D721Med (cell line): ENCODE measurements at places on chromosomes 13 and 19.

DNA sequence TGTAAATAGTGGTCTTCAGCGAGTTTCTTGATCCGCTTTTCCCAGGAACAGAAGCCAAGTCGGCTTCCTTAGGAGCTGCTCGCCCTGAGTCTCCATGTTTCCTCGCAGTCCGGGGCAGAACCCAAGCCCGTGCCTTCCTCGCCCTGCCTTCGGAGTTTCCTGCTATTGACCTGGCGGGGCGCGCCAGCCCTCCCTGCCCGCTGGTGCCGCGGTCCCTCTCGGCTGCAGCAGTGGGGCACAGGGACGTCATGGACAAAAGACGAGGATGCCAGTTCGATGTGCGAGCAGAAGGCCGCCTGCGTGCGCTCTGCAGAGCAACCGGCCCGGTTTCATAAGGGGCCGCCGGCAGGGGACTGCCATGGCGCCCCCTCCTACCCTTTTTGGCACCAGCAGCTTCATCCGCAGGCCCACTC, 156.6 kb downstream of the TM9SF2 start:
- no peak for DNase-seq

DNA sequence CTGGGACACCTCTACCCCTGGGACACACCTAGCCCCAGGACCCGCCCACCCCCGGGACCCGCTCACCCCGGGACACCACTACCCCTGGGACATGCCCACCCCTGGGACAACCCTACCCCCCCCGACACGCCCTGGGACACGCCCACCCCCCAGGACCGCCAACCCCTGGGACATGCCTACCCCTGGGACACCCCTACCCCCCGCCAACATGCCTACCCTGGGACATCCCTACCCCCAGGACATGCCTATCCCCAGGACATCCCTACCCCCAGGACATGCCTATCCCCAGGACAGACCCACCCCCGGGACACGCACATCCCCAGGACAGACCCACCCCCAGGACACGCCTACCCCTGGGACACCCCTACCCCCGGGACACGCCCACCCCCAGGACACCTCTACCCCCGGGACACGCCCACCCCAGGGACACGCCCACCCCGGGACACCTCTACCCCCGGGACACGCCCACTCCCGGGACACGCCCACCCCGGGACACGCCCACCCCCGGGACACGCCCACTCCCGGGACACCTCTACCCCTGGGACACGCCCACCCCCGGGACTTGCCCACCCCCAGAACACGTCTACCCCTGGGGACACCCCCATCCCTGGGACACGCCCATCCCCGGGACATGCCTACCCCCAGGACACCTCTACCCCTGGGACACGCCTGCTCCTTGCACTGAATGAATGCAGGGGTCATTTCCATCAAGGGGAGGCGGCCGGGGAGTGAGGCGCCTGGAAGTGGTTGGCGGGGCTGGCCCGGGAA, 32.3 kb downstream of the ADPRHL1 start:
- DNase-seq, result no peak

GRCh38 chr13:104976986-104977385, 1558.5 kb downstream of the EFNB2 start:
- no peak for DNase-seq

GRCh38 chr13:63625869-63626268, 2210.2 kb upstream of the PCDH20 start:
- no peak for DNase-seq

DNA sequence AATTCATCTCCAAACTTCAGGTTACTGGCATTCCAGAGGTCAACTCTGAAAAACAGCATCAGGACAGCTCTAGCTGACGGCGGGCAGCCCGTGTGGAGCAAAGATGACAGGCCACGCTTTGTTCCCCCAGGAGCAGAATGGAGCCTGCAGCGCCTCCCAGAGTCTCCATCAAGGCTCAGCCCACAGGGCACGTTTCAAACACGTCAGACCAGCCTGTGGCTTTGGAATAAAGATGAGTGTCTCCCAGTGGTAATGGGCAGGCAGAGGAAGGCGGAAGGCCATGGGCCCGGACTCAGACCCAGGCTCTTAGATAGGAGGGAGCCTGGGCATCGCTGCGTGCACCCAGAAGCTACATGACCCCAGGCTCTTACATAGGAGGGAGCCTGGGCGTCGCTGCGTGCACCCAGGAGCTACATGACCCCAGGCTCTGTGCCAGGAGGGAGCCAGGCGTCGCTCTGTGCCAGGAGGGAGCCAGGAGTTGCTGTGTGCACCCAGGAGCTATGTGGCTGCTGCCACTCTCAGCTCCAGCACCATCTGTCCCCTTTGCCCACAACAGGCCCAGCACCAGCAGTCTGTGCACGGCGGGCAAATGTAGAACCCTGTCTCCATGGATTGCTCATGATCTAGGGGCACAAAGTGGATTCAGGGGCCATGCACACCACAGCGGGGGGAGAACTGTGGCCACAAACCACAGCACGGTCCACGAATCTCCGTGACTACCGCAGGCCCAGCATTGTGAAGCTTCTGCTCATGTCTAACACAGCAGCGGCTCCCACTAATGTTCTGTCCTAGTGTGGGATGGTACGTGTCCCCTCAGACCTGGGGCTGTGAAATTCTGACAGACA, 47.8 kb upstream of the C13orf46 start:
- DNase-seq, result no peak

GRCh38 chr19:18220632-18221275, 5.5 kb downstream of the PDE4C start:
- DNase-seq, result no peak

GRCh38 chr13:57734306-57734705, 102.8 kb downstream of the PCDH17 start:
- no peak for DNase-seq

DNA sequence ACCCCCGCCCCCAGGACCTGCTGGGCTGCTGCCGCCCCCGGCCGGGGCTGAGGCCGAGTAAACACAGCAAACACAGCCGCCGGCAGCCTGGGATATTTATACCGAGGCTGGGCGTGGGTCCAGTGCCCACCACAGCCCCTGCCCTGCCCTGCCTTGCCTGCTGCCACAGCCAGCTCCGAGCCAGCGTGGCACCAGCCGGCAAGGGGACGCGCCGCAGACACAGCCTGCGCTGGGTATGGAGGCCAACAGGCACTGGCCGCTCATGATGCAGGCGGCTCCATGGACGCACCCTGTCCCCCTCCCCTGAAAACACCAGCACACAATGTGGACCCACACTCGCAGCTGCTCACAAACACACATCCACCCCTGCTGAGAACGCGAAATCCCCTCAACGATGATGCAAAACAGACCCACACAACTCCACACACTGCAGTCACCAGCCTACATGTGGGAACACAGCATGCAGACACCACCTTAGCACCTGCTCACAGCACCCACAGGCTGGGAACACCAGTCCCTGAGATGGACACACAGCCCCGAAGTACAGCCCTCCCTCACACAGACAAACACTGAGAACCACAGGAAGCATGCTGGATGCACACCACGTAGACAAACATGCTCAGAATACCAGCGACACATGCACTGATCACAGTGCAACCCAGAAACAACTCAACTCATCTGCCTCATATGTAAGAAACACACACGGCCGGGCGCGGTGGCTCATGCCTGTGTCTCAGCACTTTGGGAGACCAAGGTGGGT, 16.2 kb downstream of the CCDC97 start:
- no peak for DNase-seq

DNA sequence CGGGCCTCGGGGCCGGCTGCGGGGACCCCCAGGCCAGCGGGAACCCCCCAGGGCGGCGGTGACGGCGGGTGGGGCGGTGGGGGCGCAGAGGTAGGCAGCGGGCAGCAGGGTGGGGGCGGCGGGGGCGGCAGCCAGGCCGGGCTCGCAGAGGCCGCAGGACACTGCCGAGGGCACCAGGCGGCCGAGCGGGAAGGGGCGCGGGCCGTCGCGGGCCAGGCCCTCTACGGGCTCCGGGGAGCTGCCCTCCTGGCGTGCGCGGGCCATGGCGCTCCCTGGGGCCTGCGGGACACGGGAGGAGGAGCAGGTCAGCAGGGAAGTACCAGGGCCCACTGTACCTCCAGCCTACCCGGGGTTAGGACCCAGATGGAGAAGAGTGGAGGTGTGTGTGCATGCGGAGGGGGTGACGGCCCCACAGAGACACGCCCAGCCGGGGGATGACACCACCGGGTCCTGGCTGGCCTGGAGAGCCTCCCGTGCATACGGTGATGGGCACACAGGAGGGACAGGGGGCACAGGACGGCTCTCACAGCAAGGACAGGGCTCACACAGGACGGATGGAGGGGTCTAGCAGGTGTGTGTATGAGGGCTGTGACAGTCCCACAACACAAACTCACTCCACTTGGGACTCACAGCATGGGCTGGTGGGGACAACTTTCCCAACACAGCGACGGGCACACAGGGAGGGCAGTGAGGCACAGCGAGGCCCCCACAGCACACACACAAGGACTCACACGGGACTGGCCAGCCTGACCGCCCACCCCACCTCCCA, 2.6 kb downstream of the BBC3 start:
- DNase-seq, result no peak

DNA sequence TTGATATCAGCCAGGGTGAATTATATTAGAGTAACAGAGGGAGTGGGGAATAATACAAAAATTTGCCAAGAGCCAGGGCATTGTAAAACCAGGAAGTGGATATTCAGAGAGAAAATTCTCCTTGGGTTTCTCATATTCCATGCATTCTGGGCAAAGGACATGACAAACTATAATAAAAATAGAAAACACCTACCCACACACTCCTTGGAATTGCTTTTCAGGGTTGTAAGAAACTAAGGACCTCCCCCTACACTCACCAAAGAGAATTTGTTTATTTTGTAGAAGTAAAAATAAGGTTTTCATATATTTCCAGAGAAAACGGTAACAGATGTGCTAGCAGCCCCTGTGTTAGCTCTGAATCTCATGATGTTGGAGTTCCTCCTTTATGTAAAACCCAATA, 649.6 kb downstream of the SLITRK1 start:
- DNase-seq, result no peak

GRCh38 chr13:101520672-101521071, 68.2 kb downstream of the ITGBL1 start:
- DNase-seq, result no peak

DNA sequence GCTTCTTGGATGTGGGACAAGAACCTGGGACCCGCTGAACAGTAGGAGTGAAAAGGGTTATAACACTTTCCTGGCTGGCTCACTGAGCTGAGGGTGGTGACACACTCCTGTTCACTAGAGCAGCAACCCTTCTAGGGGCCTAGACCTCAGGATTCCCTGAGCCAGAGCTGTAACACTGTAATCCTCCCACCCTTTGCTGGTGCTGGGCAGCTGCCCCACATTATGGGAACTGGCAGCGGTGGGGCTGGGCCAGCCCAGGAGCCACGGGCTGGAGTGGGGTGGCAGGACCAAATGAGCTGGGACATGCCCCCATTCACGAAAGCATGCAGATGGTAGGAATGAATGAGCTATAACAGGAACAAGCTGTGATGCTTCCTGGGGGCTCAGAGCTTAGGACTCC, 110.6 kb downstream of the B3GLCT start:
- DNase-seq, result no peak

DNA sequence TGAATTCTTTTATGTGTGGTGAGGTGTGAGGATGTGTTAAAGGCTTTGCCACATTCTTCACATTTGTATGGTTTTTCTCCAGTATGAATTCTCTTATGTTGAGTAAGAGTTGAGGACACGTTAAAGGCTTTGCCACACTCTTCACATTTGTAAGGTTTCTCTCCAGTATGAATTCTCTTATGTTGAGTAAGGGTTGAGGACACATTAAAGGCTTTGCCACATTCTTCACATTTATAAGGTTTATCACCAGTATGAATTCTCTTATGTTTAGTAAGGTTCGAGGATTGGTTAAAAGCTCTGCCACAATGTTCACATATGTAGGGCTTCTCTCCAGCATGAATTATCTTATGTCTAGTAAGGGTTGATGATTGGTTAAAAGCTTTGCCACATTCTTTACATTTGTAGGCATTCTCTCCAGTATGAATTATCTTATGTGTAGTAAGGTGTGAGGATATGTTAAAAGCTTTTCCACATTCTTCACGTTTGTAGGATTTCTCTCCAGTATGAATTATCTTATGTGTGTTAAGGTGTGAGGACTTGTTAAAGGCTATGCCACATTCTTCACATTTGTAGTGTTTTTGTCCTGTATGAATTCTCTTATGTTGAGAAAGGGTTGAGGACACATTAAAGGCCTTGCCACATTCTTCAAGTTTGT, 27.1 kb downstream of the ZNF724 start:
- no peak for DNase-seq

DNA sequence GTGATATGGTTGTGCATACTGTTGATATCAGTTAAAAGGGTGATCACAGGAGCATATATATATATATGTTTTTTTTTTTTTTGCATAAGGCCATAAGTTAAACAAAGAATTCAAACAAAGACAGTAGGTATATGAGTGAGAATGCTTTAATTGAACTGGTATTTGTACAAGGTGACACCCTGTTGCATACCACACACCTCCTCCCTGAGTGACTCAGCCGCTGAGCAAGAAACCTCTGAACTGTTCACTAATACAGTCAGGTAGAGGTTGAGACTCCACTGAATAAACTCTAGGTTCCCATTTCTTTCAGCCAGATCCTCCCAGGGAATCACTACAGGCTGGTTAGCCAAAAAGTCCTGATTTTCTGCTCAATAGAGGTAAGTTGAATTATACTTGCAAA, at the start of gene SCEL:
TSS of gene SCEL (plus strand) at position 259 of the 400 bp plus-strand sequence. CDS start 20,170 bp downstream, outside the sequence.
- DNase-seq, result no peak

DNA sequence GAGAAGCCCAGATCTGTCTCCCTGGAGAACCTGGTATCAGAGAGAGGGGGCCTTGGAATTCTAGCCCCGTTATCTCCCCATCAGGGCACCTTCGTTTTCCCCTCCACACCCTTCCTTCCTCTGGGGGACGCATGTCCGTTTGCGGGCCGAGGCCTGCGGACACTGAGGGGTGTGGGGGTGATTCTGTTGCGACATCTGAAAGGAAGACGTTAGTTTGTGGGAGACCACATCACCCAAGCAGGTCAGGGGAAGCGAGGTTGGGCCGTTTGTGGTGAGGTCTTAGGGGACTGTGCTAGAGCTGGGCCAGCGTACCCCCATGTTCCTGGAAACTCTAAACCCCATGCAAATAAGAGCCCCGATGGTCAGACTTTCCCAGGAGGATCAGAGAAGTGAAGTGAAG, 3.7 kb upstream of the HSH2D start:
- DNase-seq, result no peak

DNA sequence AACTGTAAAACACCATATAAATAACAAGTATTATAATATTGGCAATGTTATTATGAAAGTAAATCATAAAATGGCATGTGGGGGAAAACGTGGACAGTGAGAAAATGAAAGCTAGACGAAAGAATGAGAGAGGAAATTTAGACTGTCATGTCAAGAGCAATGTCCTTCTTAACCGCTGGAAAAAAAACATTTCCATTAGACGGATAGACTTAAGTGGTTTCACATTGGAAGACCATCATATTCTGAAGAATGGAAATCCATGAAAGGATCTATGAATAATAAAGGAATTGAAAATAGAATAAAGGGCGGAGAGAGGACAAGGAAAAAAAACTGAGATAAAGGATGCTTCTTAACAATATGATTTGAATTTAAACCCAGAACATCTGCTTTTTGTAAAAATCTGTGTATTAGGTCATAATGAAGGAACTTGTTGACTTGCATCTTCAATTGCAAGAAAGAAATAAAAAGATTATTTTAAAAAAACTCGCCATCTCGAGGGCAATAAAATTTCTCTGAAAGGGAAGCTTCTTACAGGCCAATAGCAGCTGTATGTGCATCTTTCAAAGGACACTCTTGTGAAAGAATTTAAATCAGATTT, 90.6 kb downstream of the SPRY2 start:
- DNase-seq, result no peak

GRCh38 chr19:35754370-35755130, 2.3 kb downstream of the HSPB6 start:
- DNase-seq, result no peak

- no peak for DNase-seq
These were observed 12.6 kb downstream of the TEAD2 start for GRCh38 chr19:49349567-49349966.
